ENCODE measurements at places on chromosomes 1 and 21. TPM values are rescaled to one million over a fixed set of nuclear protein-coding genes. Genes with fewer than 3 reads are reported as not detected.
A peak's percentile ranks its signal among the peaks of the same experiment; 100 is the strongest.

The PRELP gene
- polyA plus RNA-seq: 0.56 TPM

DNA sequence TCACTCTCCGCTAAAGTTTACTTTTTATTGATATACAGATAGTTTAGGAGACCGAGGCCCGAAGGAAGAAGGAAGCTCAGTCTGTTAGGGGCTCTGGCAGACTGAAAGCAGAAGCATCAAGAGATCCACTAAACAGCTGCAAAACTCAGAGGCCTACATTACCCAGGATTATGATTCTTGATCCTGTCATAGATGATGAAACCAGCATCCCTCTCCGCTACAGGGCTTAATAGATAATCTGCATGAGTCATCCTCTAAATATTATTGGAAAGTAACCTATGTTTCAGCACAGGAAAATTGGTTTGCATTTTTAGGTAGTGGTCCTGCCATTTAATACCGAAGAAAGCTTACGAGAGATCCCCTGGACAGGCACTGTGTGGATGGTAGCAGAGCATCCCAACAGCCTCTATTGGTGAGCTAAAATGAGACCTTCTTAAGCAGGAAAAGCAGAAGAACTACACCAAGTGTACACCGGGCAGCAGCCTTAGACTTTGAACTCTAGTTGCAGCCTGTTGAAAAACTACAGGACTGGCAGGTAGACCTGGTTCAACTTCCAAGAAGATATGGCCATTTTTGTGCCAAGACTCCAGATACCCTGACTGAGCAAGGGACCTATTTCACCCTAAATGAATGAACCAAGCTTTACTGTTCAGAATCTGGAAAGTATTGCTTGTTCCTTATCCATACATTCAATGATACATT, 6.8 kb downstream of the CASQ2 start:
- H3K4me1 ChIP-seq: no peaks in the 10 kb centered on the region
- peaks cover 4% of the 10 kb centered on the region for H3K27me3 ChIP-seq
- H3K36me3 ChIP-seq: no peaks in the 10 kb centered on the region
- H3K27ac ChIP-seq: no peak overlapping the region
- no peak for DNase-seq

GRCh38 chr1:202935844-202936243, 8.8 kb upstream of the KLHL12 start:
- no peak for DNase-seq
- no peak overlapping the region for H3K27ac ChIP-seq
- H3K36me3 ChIP-seq: peaks cover 5% of the 10 kb centered on the region
- no peaks in the 10 kb centered on the region for H3K27me3 ChIP-seq
- no peak overlapping the region for H3K4me3 ChIP-seq

The ECM1 gene
- polyA plus RNA-seq: 230 TPM

GRCh38 chr1:109719337-109719837, 7.3 kb downstream of the GSTM5 start:
- H3K27ac ChIP-seq: no peak overlapping the region
- no peak overlapping the region for H3K4me3 ChIP-seq
- no peaks in the 10 kb centered on the region for H3K36me3 ChIP-seq
- H3K4me1 ChIP-seq: peaks cover 8% of the 10 kb centered on the region

The ORC1 gene
- 6.3 TPM for polyA plus RNA-seq

GRCh38 chr1:18972531-18972930, 16.1 kb upstream of the IFFO2 start:
- peak; percentile 26 for DNase-seq
- no peak overlapping the region for H3K4me3 ChIP-seq
- peaks cover 2% of the 10 kb centered on the region for H3K27me3 ChIP-seq
- H3K36me3 ChIP-seq: no peaks in the 10 kb centered on the region

The CHI3L1 gene
- 0.17 TPM for polyA plus RNA-seq

The ATP6V1G3 gene
- not detected for polyA plus RNA-seq

- DNase-seq: no peak
- no peak overlapping the region for H3K27ac ChIP-seq
- no peaks in the 10 kb centered on the region for H3K36me3 ChIP-seq
- 0 out of 2 replicates have a peak, but pooled peaks cover 3% of the 10 kb centered on the region for H3K4me1 ChIP-seq
Measured at GRCh38 chr1:183588827-183589226, 1.4 kb downstream of the NCF2 start.

DNA sequence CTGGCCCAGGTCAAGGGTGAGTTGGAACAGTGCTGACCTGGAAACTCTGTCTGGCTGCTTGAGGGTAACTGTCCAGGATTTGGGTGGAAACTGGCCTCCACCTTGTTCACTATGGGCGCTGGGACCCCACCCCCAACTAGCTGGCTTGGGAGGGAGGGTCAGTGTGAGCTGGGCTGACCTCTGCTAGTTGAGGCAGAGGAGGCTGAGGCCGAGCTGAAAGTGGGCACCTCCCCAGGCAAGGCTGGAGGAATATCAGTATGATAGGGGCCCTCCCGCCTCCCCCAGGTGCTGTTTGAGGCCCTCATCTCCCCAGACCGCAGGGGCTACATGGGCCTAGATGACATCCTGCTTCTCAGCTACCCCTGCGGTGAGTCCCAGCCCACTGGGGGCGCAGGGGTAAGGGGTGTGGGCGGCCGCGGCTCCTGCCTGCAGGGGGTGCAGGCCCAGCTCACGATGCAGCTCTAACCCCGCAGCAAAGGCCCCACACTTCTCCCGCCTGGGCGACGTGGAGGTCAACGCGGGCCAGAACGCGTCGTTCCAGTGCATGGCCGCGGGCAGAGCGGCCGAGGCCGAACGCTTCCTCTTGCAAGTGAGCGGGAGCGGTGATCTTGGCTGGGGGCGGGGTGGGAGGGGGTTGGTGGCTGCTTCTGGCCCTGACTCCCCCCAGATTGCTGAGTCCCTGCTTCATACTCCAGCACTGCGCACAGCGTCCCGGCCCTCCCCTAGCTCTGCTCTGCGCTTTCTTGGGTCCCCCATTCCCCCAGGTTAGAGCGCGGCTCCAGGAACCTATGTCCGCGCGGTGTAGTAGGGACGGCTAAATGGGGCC, 22.9 kb downstream of the PTPRU start:
- peaks cover 8% of the 10 kb centered on the region for H3K4me1 ChIP-seq
- H3K27me3 ChIP-seq: no peaks in the 10 kb centered on the region
- no peak overlapping the region for H3K27ac ChIP-seq
- no peaks in the 10 kb centered on the region for H3K36me3 ChIP-seq
- peak overlapping the region; percentile 57 for H3K4me3 ChIP-seq
- no peak for DNase-seq

DNA sequence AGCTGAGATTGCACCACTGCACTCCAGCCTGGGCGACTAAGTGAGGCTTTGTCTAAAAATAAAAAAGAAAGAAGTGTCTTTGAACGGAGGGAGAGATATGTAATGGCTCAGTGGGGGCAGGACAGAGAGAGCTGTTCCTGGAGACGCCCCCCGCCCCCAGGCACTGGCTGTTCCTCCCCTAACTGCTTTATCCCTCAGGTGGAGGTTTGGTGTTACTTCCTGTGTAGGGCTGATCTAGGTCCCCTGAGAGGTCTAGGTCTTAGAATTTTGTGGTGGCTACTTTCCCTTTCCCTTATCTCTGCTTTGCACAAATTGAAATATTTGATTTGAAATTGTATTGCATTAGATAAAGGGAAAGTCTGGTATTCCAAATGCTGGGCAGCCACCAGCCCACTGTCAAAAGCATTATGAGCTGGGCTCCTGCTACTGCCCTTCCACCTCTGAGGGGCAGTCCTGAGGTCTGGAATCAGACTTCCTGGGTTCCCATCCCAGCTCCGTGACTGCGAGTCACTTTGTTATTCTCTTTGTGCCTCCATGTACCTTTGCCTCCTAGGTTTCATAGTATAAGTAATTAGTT, 134.8 kb upstream of the KIF26B start:
- no peak overlapping the region for H3K27ac ChIP-seq
- no peak overlapping the region for H3K4me3 ChIP-seq
- no peaks in the 10 kb centered on the region for H3K27me3 ChIP-seq

DNA sequence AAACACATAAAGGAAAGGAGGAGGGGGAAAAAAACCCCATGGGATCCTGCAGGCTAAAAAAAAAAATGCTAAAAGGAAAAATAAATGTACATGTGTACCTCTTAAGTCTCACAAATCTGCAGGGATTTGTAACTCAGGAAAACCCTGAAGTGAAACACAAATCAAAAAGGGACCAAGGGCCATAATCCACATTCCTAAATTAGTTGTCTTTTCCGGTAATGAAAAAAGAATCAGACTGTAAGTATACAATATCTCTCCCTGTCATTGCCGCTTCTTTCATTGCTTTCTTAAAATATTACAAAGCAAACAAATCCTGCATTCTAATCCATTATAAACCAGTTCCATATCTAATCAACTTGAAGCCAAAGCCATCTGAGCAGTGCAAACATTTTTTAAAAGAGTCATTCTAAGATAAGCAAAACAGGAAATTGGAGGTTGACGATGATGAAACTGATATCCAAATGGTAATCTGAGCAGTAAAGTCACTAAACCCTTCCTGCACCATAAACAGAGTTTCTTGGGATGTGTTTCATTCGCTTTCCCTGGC, 58.7 kb upstream of the SIM2 start:
- peaks cover 5% of the 10 kb centered on the region for H3K27me3 ChIP-seq
- peaks cover 1% of the 10 kb centered on the region for H3K4me1 ChIP-seq
- H3K4me3 ChIP-seq: no peak overlapping the region
- no peaks in the 10 kb centered on the region for H3K36me3 ChIP-seq
- DNase-seq: peak; percentile 23
- H3K27ac ChIP-seq: no peak overlapping the region

DNA sequence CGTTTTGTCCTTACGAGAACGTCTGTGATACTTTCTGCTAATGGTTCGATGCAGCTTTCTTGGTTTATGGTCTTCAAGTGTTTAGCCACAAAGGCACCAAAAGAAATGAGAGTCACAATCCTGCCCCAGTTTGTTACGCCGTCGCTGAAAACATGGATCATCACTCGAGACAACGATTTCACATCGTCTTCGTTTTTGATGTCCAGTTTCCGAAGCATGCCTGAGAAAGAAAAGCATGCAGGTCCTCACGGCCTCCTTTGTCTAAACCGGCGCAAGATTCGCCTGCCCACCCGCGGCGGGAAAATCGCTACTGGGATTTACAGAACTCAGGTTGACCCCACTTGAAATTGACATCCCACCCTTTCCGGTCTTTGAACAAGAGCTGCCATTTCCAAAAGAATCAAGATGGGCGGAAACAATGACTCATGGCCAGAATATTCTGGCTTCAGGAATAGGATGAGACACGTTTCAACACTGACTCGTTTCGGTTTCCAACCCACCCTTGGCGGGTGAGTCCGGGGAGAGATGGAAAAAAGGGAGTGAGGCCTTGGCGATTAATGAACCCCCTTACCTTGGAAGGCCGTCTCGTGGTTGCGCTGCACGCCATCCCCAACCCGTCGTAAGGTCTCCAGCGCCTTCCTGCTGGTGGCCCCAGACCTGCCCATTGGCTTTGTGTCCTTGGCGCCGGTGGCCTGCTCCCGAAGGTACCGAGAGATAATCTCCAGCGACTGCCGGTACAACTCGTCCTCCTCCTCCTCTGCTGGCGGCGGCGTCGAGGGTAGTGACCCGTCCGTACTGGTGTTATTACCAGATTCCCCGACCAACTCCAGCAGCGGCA, 919 bp downstream of the MCL1 start:
- H3K27me3 ChIP-seq: no peaks in the 10 kb centered on the region
- peaks cover 38% of the 10 kb centered on the region for H3K36me3 ChIP-seq
- H3K4me3 ChIP-seq: peak overlapping the region; percentile 93
- peaks cover 9% of the 10 kb centered on the region for H3K4me1 ChIP-seq
- peak; percentile 91 for DNase-seq

DNA sequence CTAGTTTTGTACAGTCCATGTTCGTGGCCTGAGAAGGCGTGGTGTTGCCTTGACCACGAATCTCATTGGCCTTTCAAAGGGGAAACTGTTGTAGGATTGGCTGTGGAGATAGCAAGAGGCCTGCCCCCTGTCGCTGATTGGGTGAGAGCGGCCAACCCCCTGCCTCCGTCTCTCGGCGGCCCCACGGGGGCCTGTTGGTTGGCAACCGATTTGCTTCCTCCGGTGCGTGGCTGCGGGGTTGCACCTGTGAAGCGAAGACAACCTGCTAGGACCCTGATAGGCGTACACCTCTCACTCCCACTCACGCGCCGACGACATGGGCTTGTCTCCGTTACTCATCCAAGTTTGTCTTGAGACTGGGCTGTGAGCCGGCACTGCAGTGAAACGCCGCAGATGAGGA, at the start of gene UBE2U:
Gene UBE2U (plus strand): TSS at position 204 of the 400 bp plus-strand sequence. CDS start 428 bp downstream, outside the sequence.
- H3K36me3 ChIP-seq: no peaks in the 10 kb centered on the region
- no peaks in the 10 kb centered on the region for H3K4me1 ChIP-seq
- no peak within 1 kb of the TSS for H3K4me3 ChIP-seq
- no peak within 1 kb of the TSS for H3K27ac ChIP-seq

The CELA3A gene
- polyA plus RNA-seq: not detected

DNA sequence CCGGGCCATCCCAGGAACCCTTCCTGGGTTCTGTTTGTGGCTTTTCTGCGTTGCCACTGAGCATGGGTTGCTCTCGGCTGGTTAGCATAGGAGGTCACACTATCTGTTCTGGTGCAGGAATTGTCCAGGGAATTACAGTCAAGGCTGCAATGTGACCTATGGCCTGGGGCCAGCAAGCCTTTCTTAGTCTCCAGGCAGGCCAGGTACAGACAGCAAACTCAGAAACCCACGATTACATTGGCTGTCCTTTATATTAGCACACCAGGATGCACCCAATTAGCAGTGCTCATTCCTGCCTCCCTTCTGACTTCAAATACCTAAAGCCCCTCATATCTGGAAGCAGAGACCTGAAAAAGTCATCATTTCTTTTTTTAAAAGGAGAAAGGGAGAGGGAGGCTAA, 55.2 kb downstream of the CD247 start:
- H3K4me1 ChIP-seq: no peaks in the 10 kb centered on the region
- peaks cover 30% of the 10 kb centered on the region for H3K27me3 ChIP-seq

- H3K27me3 ChIP-seq: no peaks in the 10 kb centered on the region
- H3K27ac ChIP-seq: no peak overlapping the region
- no peak overlapping the region for H3K4me3 ChIP-seq
- DNase-seq: no peak
- no peaks in the 10 kb centered on the region for H3K36me3 ChIP-seq
- no peaks in the 10 kb centered on the region for H3K4me1 ChIP-seq
Measured at GRCh38 chr1:199762572-199762971, 264.9 kb upstream of the NR5A2 start.

DNA sequence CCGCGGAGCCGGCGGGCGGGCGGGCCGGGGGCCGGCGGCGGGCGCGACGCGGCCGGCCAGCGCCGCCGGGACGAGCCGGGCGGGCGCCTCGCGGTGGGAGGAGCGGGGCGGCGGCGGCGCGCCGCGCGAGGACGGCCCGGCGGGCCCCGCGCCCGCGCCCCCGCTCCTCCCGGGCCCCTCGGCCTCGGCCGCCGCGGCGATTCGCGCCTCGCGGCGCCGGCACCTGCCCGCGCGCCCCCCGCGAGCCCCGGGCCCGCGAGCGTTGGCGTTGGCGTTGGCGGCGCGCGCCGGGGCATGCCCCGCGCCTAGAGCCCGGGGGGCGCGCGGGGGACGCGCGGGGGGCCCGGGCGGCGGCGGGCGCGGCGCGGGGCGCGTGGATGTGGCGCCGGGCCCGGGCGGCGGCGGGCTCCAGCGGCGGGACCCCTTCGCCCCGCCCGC, at the start of gene SKI:
Gene SKI (plus strand): TSS at position 163 of the 438 bp plus-strand sequence. CDS start 448 bp downstream, outside the sequence.
- peak within 1 kb of the TSS; percentile 99 for H3K27ac ChIP-seq
- peaks cover 4% of the 10 kb centered on the region for H3K36me3 ChIP-seq

DNA sequence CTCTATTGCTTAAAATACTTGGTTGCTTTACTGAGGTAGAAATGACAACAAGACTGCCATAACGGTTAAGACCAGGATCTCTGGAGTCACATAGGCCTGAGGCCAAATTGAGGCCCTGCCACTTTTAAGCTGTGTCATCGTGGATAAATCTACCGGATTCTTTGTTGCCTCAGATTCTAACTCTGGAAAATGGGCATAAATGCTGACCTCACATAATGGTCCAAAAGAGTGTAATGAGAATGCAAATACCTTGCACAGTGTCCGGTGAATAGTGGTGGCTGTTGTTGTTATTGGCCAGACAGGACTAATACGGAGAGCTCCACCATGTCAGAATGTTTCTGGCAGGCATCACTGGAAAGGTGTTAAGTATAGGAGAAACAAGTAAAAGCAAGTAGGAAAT, 346.1 kb downstream of the LMO4 start:
- no peak for DNase-seq
- H3K27ac ChIP-seq: no peak overlapping the region
- no peaks in the 10 kb centered on the region for H3K4me1 ChIP-seq
- H3K4me3 ChIP-seq: no peak overlapping the region
- H3K27me3 ChIP-seq: no peaks in the 10 kb centered on the region

The SELL gene
- polyA plus RNA-seq: not detected

Measured in IMR-90 (cell line).